Fibroblast of skin of back (primary cell): ENCODE measurements at places on chromosomes 2 and 18.

DNA sequence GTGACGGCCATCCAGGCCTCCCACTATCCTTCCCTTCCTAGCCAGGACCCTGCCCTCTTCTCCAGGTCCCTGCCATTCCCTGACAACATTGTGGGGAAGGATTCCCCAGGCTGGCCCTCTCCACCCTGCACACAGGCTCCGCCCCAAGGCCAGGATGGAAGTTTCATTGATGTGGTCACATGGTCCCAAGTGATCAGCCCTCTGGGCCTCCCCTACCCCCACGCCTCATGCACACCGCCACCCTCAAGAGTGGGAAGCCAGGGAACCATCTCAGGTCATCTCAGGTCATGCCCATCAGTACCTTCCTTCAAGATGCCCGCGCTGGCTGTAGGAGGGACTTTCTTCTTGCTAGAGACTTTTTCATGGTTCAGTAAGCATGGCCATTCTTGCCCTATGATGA is 514.8 kb upstream of the RAB6C start:
- no peak for DNase-seq

DNA sequence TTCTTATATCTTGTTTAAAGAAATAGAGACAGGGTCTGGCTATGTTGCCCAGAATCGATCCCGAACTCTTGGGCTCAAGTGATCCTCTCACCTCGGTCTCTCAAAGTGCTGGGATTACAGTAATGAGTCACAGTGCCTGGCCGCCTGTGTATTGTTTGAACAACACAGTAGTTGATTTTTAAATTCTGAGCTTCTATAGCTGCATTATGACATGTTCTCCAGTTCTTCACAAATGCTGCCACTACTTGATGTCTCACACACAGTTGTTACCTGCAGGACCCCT is 7.7 kb upstream of the RHOB start:
- DNase-seq: peak; percentile 61

GRCh38 chr2:16655445-16655837 is 10.2 kb downstream of the CYRIA start:
- DNase-seq: no peak

- DNase-seq: no peak
Measured at GRCh38 chr2:171287611-171288010, 126.9 kb upstream of the TLK1 start.

- DNase-seq: peak; percentile 69
Measured at GRCh38 chr2:53880756-53881155, 21.0 kb upstream of the GPR75 start.

- DNase-seq: peak; percentile 79
Measured at GRCh38 chr2:30410217-30410616, 36.8 kb upstream of the LCLAT1 start.
